Cortex of kidney (tissue), 1 donor: ENCODE measurements at places on chromosomes 11 and 22.

GRCh38 chr11:67483831-67484665, 1.2 kb downstream of the AIP start:
- DNase-seq = no peak

DNA sequence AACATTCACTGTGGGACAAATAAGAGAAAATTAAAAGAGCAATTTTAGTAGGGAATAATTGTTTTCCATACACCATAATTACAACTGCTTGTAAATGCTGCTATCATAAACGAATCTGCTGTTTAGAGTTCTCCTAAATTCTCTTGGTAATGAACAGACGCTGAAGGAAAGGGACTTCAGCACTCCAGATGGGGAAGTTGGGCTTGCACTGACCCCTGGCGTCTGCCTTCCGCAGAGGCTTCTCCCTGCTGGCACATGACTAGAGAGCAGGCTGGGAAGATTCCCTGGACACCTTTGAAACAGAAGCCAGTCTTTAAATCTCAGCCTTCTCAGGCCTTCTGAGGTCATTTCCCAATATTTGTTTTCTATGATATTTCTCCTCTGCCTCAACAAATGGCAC, 84.1 kb downstream of the NXPE2 start:
- DNase-seq = no peak

- DNase-seq = no peak
Measured at GRCh38 chr22:30459181-30460052, 12.4 kb downstream of the SEC14L3 start.

DNA sequence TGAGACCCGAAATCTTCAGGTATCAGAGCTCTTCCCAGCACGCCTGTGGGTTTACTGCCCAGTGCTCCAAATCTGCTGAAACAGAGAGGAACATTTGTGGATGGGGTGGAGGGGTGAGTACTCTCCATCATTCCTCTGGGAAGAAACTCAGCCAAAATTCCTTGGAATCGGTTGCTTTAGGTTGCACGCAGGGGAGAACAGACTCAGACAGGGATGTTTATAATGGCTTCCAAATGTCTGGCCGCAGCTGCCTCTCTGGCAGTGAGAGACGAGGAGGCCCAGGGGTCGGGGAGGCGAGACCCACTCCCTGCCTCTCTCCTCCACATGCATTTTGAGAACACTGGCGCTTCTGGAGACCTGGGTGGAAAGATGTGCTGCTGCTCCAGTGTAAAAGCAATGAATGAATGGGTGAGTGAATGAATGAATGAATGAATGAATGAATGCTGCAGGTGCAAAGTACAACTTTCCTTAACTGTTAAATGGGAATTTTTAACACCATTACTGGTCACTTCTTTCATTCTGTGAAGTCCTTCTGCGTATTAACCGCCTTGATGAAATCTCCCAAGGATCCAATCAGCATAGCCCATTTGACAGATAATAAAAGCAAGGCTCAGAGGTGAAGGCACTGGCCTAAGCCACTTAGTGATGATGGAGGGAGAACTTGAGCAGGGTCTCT, 437.4 kb downstream of the MIAT start:
- no peak for DNase-seq

DNA sequence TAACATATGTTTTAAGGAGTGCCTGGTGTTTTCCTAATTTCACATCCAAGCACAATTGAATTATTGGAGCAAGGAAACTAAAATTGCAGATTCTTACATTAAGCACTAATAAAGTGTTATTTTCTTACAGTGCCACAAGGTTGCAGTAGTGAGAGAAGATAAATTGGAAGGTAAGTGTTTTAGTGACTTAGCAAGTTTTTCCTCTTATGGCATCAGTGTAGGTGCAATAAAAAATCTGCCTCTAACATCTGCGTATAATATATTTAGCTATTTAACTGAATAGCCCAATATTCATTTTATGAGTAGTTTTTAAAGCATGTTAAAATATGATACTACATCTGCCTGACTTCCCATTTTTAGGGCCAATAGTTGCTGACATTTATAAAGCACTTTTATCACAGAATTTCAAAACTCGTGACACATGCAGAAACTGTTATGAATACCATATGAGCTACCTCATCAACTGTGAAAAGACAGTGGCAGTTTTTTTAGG, 19.0 kb downstream of the POLD3 start:
- no peak for DNase-seq
